ENCODE measurements at places on chromosomes 6 and 20.

- DNase-seq, result no peak
Observed at GRCh38 chr20:4065391-4065844, 50.1 kb upstream of the RNF24 start.

- no peak for DNase-seq
Observed at GRCh38 chr6:84027340-84028181, 6.0 kb upstream of the MRAP2 start.

- DNase-seq, result no peak
Observed at GRCh38 chr6:97305414-97306066, 22.5 kb upstream of the MMS22L start.

DNA sequence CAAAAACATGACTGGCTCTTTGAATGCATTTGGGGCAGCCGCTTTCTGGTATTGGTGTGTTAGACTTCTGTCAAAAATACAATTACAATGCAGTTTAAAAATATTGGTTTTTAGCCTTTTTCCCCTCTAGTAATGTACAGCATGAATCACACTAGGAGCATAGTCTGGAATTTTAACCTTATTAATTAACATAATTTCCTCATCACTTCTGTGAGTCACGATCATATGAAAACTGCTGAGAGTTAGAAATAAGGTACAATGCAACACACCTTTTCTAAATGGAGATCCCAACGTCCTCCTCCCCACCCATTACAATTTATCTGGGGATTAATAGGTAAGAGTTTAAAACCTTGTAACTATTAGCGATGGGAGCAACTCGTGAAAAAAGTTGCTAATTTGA lies 297.1 kb upstream of the RIMS1 start:
- no peak for DNase-seq

- DNase-seq, result no peak
Observed at GRCh38 chr6:159615918-159616317, 77.1 kb downstream of the SOD2 start.

DNA sequence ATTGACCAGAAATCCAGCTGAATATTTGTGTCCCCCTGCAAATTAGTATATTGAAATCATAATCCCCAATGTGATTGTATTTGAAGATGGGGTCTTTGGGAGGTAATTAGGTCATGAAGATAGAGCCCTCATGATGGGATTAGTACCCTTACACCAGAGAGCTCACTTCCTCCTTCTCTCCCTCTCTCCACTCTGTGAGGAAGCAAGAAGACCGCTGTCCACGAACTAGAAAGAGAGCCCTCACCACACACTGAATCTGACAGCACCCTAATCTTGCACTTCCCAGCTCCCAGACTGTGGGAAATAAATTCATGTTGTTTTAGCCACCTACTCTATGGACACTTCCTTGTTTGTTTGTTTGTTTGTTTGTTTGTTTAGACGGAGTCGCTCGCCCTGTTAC lies 11.9 kb upstream of the PLAGL1 start:
- DNase-seq, result no peak

- no peak for DNase-seq
Observed at GRCh38 chr6:41850861-41851260, 44.3 kb downstream of the USP49 start.

GRCh38 chr6:157560691-157561413 lies 179.9 kb downstream of the ZDHHC14 start:
- no peak for DNase-seq

- no peak for DNase-seq
Observed at GRCh38 chr20:6767126-6767535, 355 bp upstream of the BMP2 start.

DNA sequence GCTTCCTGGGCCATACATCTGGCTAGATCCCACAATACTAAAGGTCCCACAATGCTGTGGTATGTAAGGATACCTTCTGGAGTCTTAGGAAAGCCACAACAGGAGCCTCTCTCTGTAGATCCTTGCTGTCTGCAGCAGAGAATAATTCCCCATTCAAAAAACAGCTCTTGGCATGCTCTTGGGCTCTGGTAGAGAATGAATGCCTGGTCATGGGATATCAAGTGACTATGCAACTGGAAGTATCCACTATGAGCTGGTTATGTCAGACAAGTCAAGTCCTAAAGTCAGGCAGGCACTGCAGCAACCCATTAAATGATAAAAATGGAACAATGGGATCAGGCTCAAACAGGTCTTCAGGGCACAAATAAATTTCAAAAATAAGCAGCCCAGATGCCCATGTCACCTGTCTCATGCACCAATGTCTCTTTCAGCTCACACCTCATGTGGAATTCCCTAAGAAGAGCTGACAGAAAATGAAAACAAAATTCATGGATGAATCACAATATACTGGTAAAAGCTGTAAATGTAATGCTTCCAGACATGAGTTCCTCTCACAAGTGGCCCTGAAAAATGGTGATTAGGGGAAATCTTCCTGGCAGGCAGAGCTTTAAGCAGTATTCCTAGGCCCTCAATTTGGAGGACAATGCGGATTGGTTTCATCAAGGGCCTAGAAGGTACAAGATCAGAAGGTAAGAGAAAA lies 4.3 kb downstream of the AK9 start:
- DNase-seq, result no peak

Data from stimulated activated naive B cell treated with anti-CD40 and anti-IgM and Interleukin-4, amounts not matched to agents 10 μg/mL and 1 μg/mL and 100 μg/mL, for 72 hours (primary cell).